ENCODE measurements at places on chromosomes 6 and 20.
A peak's percentile ranks its signal among the peaks of the same experiment; 100 is the strongest.

DNA sequence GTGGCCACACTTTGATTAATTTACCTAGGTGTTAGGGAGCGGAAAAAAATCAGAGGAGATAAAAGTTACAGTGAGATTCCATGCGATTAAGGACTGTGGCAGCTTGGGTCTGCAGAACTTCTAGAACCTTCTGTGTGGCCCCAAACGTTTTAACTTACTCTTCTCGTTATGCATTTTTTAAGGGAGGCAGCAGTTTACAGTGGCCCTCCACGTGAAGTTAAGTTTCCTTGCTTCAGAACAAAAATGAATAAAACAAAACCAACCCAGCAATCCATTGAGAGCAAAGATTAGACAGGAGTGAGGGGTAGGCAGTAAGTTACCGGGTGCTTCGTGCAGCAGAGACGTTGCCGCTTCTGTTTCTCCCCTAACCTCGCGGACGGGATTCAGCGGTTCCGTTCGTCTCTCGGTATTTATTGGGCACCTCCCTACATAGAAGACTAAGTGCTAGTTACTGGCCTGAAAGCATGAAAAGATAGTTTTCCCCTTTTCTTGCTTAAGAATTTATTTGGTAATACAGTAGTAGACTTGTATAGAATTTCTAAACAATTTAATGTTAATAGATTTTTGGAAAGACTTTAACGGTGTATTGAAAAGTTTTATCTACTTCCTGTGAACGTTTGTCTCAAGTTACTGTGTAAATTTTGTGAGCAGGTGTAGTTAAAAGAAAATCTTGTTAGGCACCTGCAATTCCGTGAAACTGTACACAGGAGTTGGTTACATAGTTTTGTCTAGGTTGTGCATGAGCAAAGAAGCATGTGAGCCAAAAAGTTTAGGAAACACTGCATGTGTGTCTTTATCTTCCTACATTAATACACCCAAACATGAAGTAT is 1.1 kb downstream of the BAG2 start:
- DNase-seq = peak; percentile 42

GRCh38 chr6:24910331-24910960 is 25.3 kb downstream of the RIPOR2 start:
- DNase-seq = no peak

GRCh38 chr20:7672571-7672970 is 267.7 kb downstream of the HAO1 start:
- DNase-seq = no peak

DNA sequence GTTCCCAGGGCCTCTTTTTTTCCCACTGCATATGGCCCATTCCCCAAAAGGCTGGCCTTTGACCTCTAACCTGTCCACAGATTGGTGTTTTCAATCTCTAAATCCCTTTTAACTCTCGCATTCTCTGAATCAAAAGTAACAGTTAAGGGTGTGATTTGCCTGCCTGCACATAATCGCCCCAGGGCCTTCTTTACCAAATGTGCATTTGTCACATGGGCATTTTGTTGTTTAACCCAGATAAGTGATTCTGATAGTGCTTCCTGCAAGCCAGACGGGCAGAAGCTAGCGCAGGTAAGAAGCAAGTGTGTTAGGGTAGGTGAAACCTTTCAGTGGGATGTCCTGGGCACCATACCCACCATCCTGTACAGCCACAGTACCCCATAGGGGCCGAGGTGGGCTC is 49.4 kb upstream of the PLEKHG1 start:
- DNase-seq = no peak

DNA sequence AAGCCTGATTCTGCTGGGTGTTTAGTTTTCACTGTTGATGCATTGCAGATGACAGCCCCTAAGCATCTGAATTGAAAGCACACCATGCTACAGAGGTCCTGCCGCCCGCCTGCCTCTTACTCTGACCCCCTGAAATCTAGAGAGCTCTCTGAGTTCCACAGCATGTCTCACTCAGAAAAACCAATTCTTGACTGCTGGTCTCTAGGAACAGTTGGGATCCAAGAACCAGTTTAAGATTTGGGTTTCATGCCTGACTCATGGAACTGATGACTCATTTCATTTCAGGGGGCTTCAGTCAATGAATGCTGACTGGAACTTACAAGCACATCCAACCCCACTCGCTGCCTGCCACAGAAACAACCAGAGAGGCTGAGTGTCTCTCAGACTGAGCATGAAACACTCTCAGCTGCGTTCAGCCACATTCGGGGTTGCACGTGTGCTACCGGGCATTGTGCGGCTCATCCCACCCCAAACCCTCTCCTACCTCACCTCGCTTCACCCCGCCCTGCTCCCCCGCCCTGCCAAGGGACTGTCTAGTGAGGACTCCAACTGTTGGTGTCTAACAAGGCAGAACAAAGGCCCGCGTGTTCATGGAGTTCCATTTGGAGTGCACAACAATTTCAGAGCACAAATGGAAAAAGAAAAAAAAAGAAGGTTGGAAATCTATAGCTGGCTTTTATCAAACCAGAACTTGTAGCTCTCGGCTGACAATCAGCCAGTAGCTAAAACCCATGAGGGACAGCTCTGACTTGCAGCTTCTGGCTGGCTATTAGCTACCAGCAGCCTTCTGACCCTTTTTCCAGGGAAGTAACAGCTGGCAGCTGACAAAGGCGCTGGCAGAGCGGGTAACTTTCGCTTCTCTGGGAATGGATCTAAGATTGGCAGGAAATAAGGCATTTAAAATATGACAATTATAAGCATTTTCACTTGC is 20.0 kb upstream of the TRAF3IP2 start:
- no peak for DNase-seq

DNA sequence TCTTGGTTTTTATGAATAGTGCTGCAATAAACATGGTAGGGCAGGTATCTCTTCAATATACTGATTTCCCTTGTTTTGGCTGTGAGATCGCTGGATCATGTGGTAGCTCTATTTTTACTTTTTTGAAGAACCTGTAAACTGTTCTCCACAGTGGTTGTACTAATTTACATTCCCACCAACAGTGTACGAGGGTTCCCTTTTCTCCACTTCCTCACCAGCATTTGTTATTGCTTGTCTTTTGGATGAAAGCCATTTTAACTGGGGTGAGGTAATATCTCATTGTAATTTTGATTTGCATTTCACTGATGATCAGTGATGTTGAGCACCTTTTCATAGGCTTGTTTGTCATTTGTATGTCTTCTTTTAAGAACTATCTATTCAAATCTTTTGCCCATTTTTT is 8.0 kb upstream of the ARG1 start:
- DNase-seq = no peak

DNA sequence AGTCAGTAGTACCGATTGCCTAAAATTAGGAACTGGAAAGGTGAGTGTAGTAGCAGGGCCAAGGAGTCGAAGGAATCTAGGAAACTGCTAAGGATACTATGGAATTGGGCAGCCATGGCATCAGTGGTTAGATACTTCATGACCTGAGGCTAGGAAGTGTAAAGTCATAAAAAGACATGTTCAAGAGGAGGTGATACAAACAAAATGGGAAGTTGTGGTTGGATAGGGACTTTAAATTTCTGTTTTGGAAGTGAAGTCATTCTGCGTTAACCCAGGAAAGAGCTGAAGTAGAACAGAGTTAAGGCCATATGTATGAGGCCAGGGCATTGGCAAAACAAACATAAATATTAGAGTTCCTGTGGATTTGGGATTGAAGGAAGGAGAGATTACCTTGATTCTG is 88.6 kb upstream of the TMEM181 start:
- DNase-seq = no peak
